ENCODE measurements at places on chromosomes 12 and 14. TPM values are rescaled to one million over a fixed set of nuclear protein-coding genes. Genes with fewer than 3 reads are reported as not detected.

DNA sequence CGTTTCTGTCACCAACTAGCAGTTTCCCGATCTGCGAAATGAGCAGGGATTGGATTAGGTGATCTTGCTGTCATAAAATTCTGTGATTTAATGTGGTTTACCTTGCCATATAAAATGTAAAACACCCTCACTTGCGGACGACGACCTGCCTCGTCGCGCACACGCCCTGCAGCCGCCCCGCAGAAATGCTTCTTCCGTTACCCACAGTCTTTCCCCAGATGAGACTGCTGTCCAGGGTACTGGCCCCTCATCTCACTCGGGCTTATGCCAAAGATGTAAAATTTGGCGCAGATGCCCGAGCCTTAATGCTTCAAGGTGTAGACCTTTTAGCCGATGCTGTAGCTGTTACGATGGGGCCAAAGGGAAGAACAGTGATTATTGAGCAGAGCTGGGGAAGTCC, 17.7 kb upstream of the FOXJ2 start:
- H3K36me3 ChIP-seq = no peaks in the 10 kb centered on the region
- H3K27me3 ChIP-seq = peaks cover 42% of the 10 kb centered on the region

DNA sequence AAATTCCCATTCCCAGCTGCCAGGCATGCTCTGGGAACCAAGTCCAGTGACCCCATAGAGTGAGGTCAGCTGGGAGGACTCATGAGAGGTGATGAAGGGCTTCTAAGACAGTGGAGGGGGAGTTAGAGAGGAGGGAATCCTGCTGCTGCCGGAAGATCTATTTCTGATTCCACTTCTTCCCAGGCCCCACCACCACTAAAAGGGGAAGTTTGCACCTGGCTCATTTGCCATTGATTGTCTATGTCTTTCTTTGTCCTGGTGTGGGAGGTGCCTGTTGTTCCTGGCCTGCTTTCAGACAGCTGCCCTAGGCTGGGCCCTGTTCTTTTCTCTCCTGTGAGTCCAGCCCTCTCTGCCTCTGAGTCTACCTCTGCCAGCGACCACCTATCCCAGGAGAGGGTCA, 3.0 kb upstream of the KRT6A start:
- H3K36me3 ChIP-seq = no peaks in the 10 kb centered on the region
- no peaks in the 10 kb centered on the region for H3K27me3 ChIP-seq
- H3K27ac ChIP-seq = no peak overlapping the region
- H3K4me1 ChIP-seq = peaks cover 17% of the 10 kb centered on the region

- no peaks in the 10 kb centered on the region for H3K27me3 ChIP-seq
- H3K36me3 ChIP-seq = peaks cover 7% of the 10 kb centered on the region
- peak; percentile 75 for DNase-seq
Observed at GRCh38 chr12:119710374-119710964, 42.5 kb downstream of the PRKAB1 start.

GRCh38 chr12:100138803-100139098, 3.9 kb downstream of the BLTP3B start:
- H3K4me3 ChIP-seq = no peak overlapping the region
- DNase-seq = no peak
- no peaks in the 10 kb centered on the region for H3K27me3 ChIP-seq
- H3K36me3 ChIP-seq = no peaks in the 10 kb centered on the region

DNA sequence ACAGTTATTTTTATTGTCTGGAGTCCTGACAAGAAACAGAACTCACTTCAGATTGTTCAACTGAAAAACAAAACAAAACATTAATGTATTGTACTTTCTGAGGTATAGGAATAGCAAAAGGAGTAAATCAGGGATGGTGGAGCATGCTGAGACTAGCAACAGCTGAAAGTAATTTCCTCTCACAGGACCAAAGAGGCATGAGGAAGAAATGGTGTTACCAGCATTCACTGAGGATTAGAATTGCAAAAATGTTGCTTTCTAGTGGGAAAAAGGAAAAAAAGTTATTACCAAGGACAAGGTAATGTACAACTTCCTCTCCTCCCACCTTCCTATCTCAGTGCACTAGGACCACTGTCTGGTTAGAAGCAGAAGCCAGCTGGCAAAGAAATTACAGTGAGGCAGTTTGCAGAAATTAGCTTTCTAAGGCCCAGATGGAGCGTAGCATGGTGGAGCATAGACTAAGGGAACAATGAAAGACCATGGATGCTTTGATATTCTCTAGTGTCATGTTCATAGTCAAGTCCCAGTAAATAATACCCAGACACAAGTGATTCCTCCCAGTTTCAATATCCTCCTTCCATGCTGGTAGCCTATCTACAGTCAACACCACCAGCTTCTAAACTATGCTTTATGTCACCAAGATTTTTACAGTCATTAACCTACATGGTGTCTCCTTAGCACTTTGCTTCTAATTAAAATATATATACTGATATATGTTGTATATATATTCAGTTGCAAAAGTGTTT, 133.7 kb upstream of the DCN start:
- H3K27ac ChIP-seq = no peak overlapping the region
- H3K4me1 ChIP-seq = no peaks in the 10 kb centered on the region
- H3K36me3 ChIP-seq = no peaks in the 10 kb centered on the region
- no peak overlapping the region for H3K4me3 ChIP-seq

DNA sequence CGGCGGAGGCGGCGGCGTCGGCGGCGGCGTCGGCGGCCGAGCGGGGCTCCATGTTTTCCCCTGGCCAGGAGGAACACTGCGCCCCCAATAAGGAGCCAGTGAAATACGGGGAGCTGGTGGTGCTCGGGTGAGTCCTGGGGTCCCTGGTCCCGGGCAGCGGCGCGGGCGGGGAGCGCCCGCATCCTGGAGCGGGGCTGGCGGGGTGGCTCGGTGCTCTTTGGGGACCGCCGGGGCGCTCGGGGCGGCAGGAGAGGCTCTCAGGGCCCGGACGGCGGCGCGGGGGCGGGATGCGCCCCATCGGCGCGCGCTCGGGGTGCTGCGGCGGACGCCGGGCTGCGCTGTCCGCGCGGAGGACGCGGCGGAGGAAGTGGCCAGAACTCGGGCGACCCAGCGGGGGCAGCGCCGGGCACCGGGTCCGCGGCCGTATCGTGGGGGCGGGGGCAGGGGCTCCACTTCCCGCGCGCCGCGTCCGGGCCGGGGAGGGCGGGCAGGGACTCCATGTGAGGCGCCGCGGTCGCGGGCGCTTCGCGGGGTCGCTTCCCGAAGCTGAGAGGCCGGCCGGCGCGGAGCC, 485 bp downstream of the PELI2 start:
- H3K4me3 ChIP-seq = peak overlapping the region; percentile 79
- H3K27me3 ChIP-seq = no peaks in the 10 kb centered on the region
- peak overlapping the region; percentile 90 for H3K27ac ChIP-seq
- peak; percentile 70 for DNase-seq

DNA sequence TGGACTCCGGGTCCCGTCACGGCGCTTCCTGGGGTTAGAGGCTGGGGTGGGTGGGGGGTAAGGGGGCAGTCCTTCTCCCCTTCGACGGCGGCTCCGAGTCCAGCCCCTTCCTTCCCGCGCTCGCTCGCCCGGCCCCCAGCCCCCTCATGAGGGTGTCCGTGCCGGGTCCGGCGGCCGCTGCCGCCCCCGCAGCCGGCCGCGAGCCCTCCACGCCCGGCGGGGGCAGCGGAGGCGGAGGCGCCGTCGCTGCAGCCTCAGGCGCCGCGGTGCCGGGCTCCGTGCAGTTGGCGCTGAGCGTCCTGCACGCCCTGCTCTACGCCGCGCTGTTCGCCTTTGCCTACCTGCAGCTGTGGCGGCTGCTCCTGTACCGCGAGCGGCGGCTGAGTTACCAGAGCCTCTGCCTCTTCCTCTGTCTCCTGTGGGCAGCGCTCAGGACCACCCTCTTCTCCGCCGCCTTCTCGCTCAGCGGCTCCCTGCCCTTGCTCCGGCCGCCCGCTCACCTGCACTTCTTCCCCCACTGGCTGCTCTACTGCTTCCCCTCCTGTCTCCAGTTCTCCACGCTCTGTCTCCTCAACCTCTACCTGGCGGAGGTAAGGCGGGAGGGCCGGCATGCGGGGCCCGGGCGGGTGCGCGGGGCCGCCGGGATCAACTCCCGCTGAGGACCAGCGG, 500 bp downstream of the GPR137C start:
- no peaks in the 10 kb centered on the region for H3K27me3 ChIP-seq
- H3K27ac ChIP-seq = peak overlapping the region; percentile 84
- DNase-seq = peak; percentile 66
- H3K4me3 ChIP-seq = peak overlapping the region; percentile 96
- no peaks in the 10 kb centered on the region for H3K36me3 ChIP-seq

- peaks cover 36% of the 10 kb centered on the region for H3K4me1 ChIP-seq
- no peaks in the 10 kb centered on the region for H3K36me3 ChIP-seq
- peak within 1 kb of the TSS; percentile 80 for H3K27ac ChIP-seq
- H3K4me3 ChIP-seq = peak within 1 kb of the TSS; percentile 83
- DNase-seq = no peak
- H3K27me3 ChIP-seq = peaks cover 5% of the 10 kb centered on the region
Observed at GRCh38 chr12:57459750-57460467, at the start of gene GLI1. TSS of gene GLI1 (plus strand) at chr12:57459785. CDS start at chr12:57463692, 3,907 bp downstream.

Gene FOXN4
- total RNA-seq = not detected

Gene KCNC2
- not detected for total RNA-seq

Gene CD163
- total RNA-seq = 525 TPM

Gene PLEKHG7
- 1.6 TPM for total RNA-seq

Gene GUCY2C
- total RNA-seq = not detected

Gene TSPAN8
- total RNA-seq = 15.3 TPM

Gene TCL1A
- not detected for total RNA-seq
